ENCODE measurements at places on chromosomes 3 and 15. TPM values are rescaled to one million over a fixed set of nuclear protein-coding genes. Genes with fewer than 3 reads are reported as not detected.
A peak's percentile ranks its signal among the peaks of the same experiment; 100 is the strongest.

DNA sequence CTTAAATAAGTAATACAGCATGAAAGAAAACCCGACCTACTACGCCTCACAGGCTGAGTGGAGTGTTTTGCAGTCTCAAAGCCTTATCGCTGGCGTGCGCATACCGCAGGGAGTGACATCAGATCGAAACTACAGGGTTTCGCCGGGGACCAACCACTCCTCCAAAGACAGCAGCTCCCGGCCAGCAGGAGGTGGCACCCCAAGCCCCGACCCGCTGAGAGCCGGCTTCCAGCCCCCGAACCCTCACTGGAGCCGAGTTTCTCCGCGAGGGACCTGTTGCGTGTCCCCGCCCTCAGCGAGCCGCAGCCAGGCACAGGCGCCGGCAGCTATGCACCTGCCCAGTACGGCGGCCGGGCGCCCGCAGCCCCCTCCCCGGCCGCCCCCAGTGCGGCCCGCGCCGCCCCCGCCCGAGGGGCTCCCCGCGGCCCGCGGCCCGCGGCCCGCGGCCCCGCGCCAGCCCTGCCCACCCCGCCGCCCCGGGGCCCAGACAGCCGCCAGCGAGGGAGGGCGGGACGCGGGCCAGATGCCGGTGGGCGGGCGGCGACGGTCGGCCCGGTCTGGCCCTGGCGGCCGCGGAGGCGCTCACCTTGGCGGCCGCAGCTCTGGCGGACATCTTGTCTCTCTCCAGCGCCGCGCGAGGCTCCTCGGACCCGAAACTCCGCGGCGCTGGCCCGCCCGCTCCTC is 710 bp downstream of the TJP1 start:
- H3K27me3 ChIP-seq: no peaks in the 10 kb centered on the region
- peak; percentile 78 for DNase-seq
- peaks cover 3% of the 10 kb centered on the region for H3K4me1 ChIP-seq
- H3K4me3 ChIP-seq: peak overlapping the region; percentile 75

FEZF2 gene
- not detected for total RNA-seq

DNA sequence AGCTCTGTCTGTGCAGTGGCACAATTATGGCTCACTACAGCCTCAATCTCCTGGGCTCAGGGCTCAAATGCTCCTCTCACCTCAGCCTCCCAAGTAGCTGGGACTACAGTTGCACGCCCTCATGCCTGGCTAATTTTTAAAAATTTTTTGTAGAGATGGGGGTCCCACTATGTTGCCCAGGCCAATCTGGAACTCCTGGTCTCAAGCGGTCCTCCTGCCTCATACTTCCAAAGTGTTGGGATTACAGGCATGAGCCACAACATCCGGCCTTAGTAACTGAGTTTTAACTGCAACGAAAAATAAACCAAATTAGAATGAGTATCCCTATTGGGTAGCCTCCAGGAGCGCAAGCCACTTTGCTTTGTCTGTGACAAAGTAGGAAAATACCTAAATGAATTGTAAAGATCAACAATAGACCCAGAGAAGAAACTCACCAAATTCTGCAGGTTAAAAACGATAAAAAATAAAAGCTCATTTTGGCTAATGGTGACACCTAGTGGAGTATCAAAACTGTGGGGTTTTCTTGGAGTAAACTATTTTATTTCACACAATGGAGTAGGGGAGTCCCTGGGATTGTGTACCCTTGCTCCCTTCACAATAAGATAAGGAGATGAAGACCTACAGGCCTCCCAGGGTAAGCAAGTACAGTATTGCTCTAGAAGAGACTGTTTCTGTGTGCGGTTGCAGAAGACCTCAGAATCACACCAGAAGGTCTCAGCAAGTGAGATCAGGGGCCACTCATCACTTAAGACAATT is 21.0 kb upstream of the CA12 start:
- peaks cover 2% of the 10 kb centered on the region for H3K4me1 ChIP-seq
- H3K36me3 ChIP-seq: no peaks in the 10 kb centered on the region
- H3K27me3 ChIP-seq: no peaks in the 10 kb centered on the region
- peak; percentile 59 for DNase-seq

DNA sequence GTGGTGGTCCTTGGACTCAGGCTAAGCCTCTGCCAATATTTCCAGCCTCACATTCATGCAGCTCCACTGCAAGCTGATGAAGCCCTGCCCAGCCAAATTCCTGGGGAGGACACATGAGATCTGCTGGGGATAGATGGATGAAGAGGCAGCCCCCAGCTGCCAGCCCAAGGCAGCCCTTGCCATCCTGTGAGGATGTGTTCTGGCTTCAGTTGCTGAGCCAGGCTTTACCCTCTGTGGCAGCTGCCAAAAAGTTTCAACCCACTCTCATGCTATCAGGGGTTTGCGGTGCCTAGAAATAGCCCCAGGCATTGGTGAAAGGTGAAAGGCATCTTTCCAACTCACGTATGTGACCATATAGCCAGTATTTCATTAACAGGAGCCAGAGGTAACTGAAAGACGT is 37.6 kb downstream of the C2CD4A start:
- peak; percentile 60 for DNase-seq
- no peaks in the 10 kb centered on the region for H3K36me3 ChIP-seq
- H3K27ac ChIP-seq: no peak overlapping the region
- no peak overlapping the region for H3K4me3 ChIP-seq
- peaks cover 27% of the 10 kb centered on the region for H3K4me1 ChIP-seq

DNA sequence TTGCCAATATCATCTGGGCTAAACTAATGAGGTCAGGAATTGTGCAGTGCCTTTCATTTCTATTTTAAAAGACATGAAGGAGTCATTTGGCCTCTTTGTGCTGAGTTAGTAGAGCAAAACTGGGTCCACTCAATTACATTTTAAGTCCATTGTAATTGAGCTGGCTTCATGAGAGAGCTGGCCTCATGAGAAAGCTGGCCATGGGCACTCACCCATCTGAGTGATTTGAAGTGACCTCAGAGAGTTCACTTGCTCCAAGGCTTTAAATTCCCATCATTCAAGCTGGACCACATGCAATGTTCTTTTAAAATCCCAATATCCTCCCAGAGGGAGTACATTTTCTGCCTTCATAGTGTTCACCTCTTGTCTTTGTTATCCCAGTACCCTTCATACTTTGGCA is 335.9 kb upstream of the WNT5A start:
- DNase-seq: no peak
- no peak overlapping the region for H3K4me3 ChIP-seq
- no peaks in the 10 kb centered on the region for H3K4me1 ChIP-seq
- no peaks in the 10 kb centered on the region for H3K36me3 ChIP-seq

SETD5 gene
- total RNA-seq: 62.3 TPM

- no peak for DNase-seq
- H3K27ac ChIP-seq: no peak overlapping the region
- H3K4me3 ChIP-seq: no peak overlapping the region
These were observed 188.4 kb upstream of the WNT5A start for GRCh38 chr3:55675478-55675877.

- no peak for DNase-seq
- H3K4me3 ChIP-seq: no peak overlapping the region
- no peaks in the 10 kb centered on the region for H3K27me3 ChIP-seq
- peaks cover 10% of the 10 kb centered on the region for H3K36me3 ChIP-seq
- H3K27ac ChIP-seq: no peak overlapping the region
These were observed 28.9 kb downstream of the TPM1 start for GRCh38 chr15:63071288-63071909.

PRRT3 gene
- 0.75 TPM for total RNA-seq

NPAP1 gene
- total RNA-seq: not detected

NMB gene
- total RNA-seq: 3.0 TPM

MED12L gene
- total RNA-seq: 11.7 TPM

CCDC32 gene
- 13.6 TPM for total RNA-seq

- DNase-seq: no peak
- no peak overlapping the region for H3K4me3 ChIP-seq
- H3K27ac ChIP-seq: no peak overlapping the region
- no peaks in the 10 kb centered on the region for H3K36me3 ChIP-seq
- no peaks in the 10 kb centered on the region for H3K4me1 ChIP-seq
These were observed 133.3 kb downstream of the MYLK start for GRCh38 chr3:123750659-123751420.

- H3K27ac ChIP-seq: no peak overlapping the region
- H3K27me3 ChIP-seq: peaks cover 46% of the 10 kb centered on the region
- H3K4me1 ChIP-seq: peaks cover 16% of the 10 kb centered on the region
- H3K4me3 ChIP-seq: peak overlapping the region; percentile 60
- H3K36me3 ChIP-seq: no peaks in the 10 kb centered on the region
These were observed 1.7 kb downstream of the BNC1 start for GRCh38 chr15:83282776-83283137.

- H3K4me1 ChIP-seq: peaks cover 16% of the 10 kb centered on the region
- H3K36me3 ChIP-seq: no peaks in the 10 kb centered on the region
- H3K4me3 ChIP-seq: no peak overlapping the region
- no peak for DNase-seq
- peaks cover 6% of the 10 kb centered on the region for H3K27me3 ChIP-seq
- no peak overlapping the region for H3K27ac ChIP-seq
These were observed 389.9 kb downstream of the SHQ1 start for GRCh38 chr3:72458375-72458774.

ATP13A5 gene
- total RNA-seq: 0.09 TPM

GRCh38 chr3:65995515-65995914 is 43.2 kb downstream of the MAGI1 start:
- no peaks in the 10 kb centered on the region for H3K36me3 ChIP-seq
- H3K4me3 ChIP-seq: no peak overlapping the region
- no peak overlapping the region for H3K27ac ChIP-seq
- DNase-seq: peak; percentile 23
- H3K27me3 ChIP-seq: no peaks in the 10 kb centered on the region

GRCh38 chr15:65312400-65312916 is 8.0 kb downstream of the RNU5B-1 start:
- DNase-seq: peak; percentile 83
- no peaks in the 10 kb centered on the region for H3K27me3 ChIP-seq
- peaks cover 14% of the 10 kb centered on the region for H3K4me1 ChIP-seq
- H3K27ac ChIP-seq: peak overlapping the region; percentile 20

- no peak overlapping the region for H3K4me3 ChIP-seq
- no peak overlapping the region for H3K27ac ChIP-seq
- no peaks in the 10 kb centered on the region for H3K4me1 ChIP-seq
These were observed 338.5 kb downstream of the TUSC7 start for GRCh38 chr3:117047951-117048705.

GRCh38 chr3:94303897-94304296 is 241.0 kb downstream of the NSUN3 start:
- H3K27me3 ChIP-seq: no peaks in the 10 kb centered on the region
- H3K36me3 ChIP-seq: no peaks in the 10 kb centered on the region
- no peaks in the 10 kb centered on the region for H3K4me1 ChIP-seq
- no peak overlapping the region for H3K4me3 ChIP-seq
- peak; percentile 38 for DNase-seq

CD86 gene
- total RNA-seq: 2.2 TPM

HMG20A gene
- 30.5 TPM for total RNA-seq

GOLGA6A gene
- total RNA-seq: 0.13 TPM
